ENCODE measurements at places on chromosomes 3 and 15. TPM values are rescaled to one million over a fixed set of nuclear protein-coding genes. Genes with fewer than 3 reads are reported as not detected.

SLC9C1 gene
- total RNA-seq: 0.48 TPM

TPRG1 gene
- total RNA-seq: 31.9 TPM

APOD gene
- 1,247 TPM for total RNA-seq

NANOGP8 gene
- total RNA-seq: 1.3 TPM

GPR176 gene
- 12.1 TPM for total RNA-seq

SLC38A3 gene
- total RNA-seq: 0.98 TPM

RCN2 gene
- total RNA-seq: 47.2 TPM

CD200 gene
- total RNA-seq: 20.8 TPM

CEP152 gene
- 5.3 TPM for total RNA-seq
